Stimulated activated CD4-positive, alpha-beta T cell treated with anti-CD3 and anti-CD28 coated beads, Interleukin-1b, Interleukin-23, amount 100 ng/mL, for 1 hour (primary cell): ENCODE measurements at places on chromosomes 4 and X.

- no peak for DNase-seq
Observed at GRCh38 chr4:6241062-6241845, 28.4 kb upstream of the WFS1 start.

DNA sequence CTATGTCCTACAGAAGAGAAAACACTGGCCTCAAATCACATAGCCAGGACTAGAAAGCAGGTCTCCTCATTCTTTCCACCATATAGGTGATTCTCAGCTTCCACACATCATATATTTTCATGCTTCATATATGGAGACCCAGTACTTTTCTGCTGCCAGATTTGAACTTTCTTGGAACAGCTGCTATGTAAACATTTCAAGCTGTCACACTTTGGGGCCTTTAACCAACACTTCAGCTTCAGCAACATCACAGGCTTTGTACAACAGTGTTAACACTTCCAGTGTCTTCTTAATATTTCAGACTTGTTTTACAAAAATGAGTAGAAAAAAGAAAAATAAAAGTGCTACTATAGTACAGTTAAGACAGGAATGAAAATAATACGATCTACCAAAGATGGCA, 12.6 kb downstream of the SH3RF1 start:
- DNase-seq = no peak

GRCh38 chr4:45155081-45155777, 428.9 kb upstream of the GNPDA2 start:
- no peak for DNase-seq

- DNase-seq = no peak
Observed at GRCh38 chr4:83259586-83259985, 25.0 kb downstream of the COQ2 start.

- DNase-seq = peak; percentile 95
Observed at GRCh38 chr4:6269616-6270511, at the start of gene WFS1. Gene WFS1, plus strand, starts transcription at chr4:6269850. Its CDS starts 7,606 bp downstream, at chr4:6277456.

GRCh38 chr4:109572154-109572553, 12.1 kb downstream of the MCUB start:
- DNase-seq = no peak

- no peak for DNase-seq
Observed at GRCh38 chr4:18297684-18298083, 276.1 kb upstream of the LCORL start.

GRCh38 chr4:55069248-55069647, 56.1 kb downstream of the KDR start:
- DNase-seq = no peak

GRCh38 chrX:153306527-153307115, 14.9 kb downstream of the PNMA6F start:
- DNase-seq = no peak

GRCh38 chrX:24241822-24242648, 71.8 kb downstream of the SUPT20HL2 start:
- no peak for DNase-seq

- DNase-seq = no peak
Observed at GRCh38 chr4:159107203-159107925, 4.5 kb downstream of the RAPGEF2 start.

DNA sequence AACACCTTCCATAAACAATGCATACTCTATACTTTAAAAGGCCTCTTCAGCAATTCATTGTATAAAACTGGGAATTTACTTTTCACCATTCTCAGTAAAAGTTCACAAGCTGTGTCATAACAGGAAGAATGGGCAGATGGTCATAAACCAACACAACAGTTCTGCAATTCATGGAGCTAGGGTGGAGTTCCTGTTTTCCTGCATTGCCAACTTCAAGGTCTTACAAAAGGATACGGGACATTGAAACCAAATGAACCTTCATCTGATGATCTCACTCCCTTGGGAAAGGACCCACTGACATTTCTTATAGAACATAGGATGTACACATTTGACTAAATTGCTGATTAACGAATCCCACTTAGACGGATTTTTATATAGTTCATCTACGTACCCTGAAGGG, 4.1 kb downstream of the KDR start:
- no peak for DNase-seq

DNA sequence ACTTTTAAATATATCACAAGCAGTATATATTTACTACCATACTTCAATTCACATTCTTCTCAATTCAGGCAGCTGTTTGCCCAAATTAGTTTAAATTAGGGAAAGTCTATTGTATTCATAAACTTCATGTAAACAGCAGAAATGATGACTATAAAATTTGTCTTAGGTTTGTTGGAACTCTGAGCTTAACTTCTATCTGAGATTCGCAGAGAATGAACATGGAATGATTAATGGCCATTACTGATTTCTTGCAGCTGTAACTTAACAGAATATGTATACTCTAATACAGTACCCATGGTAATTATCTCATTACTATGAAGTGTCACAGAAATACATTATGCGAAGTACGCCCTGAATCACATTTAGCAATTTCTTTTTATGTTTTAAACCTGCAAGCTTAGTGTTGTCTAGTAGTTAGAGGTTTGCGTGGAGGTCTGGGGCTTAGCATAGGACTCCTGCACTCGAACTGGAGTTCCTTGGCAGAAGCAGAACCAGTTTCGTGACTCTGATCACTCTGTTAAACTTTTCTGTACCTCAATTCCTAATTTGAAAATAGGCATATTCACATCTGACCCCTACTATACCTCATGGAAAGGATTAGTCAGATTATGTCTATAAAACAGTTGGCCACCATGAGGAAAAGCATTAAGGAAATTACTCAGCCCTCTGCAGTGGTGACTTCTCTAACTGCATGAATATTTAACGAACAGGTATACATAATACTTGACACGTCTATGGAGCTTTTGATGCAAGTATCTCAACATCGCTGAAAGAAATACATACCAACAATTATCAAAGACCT, 243.2 kb downstream of the MGST2 start:
- no peak for DNase-seq

DNA sequence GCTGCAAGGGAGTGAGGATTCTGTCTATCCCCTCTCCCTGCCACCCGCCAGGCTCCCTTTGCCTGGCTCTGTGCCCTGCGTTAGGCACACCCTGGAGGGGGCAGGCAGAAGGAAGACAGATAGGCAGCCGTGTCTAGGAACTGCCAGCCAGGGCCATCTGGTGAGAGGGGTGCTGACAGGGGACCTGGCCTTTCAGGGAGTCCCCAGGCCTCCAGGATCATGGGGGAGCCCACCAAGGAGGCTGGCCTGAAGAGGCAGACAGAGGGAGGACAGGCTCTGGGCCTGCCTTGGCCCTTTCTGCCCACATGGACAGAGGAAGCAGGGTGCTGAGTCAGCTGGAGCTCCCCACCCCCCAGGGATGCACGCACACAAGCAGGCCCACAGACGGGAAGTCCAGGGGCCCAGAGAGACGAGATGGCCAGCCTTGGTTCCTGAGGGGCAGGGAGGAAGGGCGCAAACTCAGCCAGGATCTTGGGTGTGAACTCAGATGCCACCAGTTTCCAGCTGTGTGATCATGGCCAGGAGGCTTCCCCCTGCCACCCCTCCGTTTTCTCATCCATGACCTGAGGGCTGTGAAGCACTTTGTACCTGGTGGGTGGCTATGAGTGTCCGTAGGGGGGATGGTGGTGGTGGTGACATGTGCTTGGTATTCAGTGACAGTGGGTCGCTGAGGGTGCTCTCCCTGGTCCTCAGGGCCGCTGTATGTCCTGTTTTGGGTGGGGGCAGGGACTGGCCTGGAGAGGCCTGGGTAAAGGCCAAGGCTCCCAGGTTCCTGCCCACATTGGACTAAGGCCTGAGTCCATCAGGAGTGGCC, 1.8 kb downstream of the SH3BP2 start:
- DNase-seq = no peak

GRCh38 chrX:97372001-97372766, 488.5 kb downstream of the RPA4 start:
- no peak for DNase-seq

GRCh38 chrX:120486786-120487185, 17.7 kb upstream of the LAMP2 start:
- no peak for DNase-seq

- DNase-seq = no peak
Observed at GRCh38 chrX:108131471-108131870, 39.9 kb downstream of the ATG4A start.

DNA sequence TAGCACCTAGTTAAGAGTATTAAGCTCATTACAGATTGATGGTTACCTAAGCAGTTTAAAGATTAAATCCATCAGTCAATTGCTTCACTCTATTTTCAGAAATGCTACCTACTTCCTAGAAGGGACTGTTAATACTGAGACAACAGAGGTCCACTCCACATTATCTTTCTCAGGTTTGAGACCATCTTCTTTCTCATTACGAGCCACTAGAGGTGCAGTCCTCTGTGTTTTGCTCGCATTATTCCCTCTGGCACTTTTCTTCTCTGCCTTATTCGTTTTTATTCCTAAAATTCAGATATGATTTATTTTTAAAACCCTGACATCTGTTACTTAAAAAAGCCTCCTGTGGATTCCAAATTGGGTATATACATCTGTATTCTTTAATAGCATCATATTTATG, 459.1 kb downstream of the FSTL5 start:
- no peak for DNase-seq

GRCh38 chr4:72505314-72505744, 63.7 kb downstream of the ADAMTS3 start:
- DNase-seq = no peak

- no peak for DNase-seq
Observed at GRCh38 chrX:13983734-13984133, 46.0 kb downstream of the GEMIN8 start.

GRCh38 chrX:66918511-66918910, 279.6 kb upstream of the EDA2R start:
- no peak for DNase-seq

DNA sequence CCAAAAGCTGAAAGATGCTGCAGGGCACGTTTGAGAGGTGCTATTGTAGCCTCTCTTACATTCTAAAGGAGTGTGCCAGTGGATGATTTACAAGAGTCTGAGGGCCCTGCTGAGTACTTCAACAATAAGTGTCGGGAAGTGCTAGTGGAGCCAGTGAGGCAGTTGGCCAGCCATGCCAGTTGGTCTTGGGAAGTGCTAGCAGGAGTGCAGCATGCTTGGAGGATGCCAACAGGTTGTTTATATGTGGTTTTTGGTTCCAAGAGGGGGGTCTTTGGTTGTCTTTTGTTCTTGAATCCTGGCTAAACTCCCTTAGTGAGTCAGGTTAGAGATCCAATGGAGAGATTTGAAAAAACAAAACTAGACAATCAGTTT, 335.3 kb downstream of the PABPC4L start:
- no peak for DNase-seq

- DNase-seq = no peak
Observed at GRCh38 chrX:136671006-136671610, 23.1 kb downstream of the CD40LG start.

DNA sequence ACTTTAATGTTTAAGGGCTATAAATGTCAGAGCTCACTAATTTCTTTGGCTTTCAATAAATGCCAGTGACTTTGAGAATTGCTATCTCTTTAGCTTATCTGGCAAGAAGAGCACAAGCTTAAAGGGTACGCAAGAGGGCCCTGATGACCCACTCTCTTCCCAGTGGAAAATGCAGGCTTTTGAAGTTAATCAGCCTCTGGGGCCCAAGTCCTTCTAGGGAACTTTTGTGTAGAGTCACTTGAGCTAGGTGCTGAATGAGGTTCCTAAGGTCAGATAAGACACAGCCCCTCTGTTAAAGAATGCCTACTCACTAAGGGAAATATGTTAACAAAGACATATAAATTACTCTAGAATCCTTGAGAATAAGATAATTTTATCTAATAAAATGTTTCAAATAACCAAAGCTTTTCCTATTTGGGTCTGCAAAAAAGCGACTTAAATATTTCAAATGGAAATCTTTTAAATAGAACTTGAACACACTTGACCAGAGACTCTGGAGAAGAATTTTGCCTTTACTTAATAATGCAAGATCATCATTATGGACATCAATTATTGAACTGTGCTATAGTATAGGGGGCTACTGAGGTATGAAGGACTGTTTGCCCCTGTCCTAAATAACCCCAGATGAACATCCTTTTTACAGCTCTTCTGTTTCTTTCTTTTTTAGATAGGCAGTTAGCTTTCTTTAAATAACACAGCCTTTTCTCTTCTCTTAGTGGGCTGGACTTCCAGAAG, 430.1 kb downstream of the GBA3 start:
- no peak for DNase-seq

- no peak for DNase-seq
Observed at GRCh38 chr4:99841129-99841528, 24.5 kb downstream of the DAPP1 start.

DNA sequence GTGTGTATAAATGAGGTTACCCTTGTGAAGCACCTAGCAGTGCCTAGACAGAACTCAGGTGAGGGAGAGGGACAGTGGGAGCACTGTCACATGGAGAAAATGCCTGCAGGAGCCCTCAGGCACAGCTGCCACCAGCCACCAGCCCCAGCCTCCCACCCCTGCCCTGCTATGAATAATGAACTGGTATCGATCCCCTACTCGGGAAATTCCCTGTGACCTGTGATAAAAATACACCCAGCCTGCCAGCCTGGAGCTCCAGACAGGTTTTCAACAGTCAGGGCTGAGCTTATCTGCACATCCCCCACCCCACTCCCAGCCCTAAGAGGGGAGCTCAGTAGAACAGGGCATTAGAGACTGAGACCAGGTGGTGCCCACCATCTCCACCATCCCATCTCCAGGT, 159.6 kb upstream of the PJA1 start:
- no peak for DNase-seq

- no peak for DNase-seq
Observed at GRCh38 chrX:24426921-24427746, 38.0 kb upstream of the PDK3 start.

GRCh38 chr4:6686104-6686787, 7.4 kb upstream of the S100P start:
- DNase-seq = no peak

DNA sequence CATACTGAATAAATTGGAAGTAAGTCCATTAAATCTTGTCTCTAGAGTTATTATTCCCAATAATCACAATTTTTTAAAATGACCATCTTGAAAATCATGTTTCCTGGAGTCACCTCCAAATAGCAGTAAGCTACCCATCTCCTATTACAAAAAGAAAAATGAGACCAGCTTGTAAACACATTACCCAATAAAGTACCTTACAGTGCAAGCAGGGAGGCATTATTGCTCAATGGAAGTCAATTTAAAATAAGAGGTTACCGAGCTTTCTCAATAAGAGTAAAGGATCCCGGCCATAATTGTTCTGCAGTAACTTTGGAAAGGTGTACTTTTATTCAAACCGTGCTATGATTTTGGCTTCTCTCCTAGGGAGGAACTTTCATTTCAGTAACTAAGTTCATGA, 78.0 kb downstream of the DMD start:
- no peak for DNase-seq

DNA sequence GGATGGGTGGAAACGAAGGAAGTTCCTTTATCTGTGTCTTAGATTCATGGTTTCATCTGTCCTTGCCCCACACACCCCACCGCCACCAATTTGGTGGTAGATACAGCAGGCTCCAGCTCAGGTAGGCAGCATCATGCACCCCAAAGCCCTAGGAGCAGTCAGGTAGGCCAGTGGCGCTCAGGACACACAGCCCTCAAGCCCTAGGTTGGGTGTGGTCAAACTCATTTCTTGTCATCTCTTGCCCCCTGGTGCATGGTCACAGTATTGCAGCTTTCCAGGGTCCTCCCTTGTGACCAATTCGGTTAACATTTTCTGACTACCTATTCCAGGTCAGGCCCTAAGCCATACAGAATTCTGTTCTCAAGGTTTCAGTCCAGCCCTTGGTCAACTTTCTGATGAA, 14.5 kb upstream of the PRRG3 start:
- peak; percentile 3 for DNase-seq
